Amniotic epithelial cell (primary cell): ENCODE measurements at places on chromosomes 13 and 19.

- DNase-seq, result no peak
These were observed 22.4 kb downstream of the OLFM2 start for GRCh38 chr19:9914001-9914314.

DNA sequence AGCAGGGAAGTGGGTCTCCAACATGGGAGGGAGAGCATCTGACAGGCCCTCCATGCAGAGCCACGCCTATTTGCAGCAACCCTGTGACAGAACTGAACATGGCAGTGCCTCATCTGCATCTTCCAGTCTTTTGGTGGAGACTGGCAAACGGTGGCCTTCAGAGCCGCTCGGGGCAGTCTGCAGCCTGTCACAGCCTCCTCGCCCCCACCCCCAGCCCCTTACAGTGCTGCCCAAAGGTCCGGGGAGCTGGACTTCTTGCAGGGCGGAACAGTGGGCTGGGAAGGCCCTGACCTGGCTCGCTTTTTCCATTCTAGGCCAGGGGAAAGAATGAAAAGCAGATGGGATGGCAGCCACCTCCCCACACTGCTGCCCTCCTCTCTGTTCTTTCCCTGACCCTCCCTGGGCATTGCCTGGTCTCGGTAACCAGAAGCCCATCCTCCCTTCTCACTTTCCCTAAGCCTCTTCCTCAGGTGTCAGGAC, 2.7 kb downstream of the CALM3 start:
- no peak for DNase-seq

- DNase-seq, result peak; percentile 30
These were observed 1.9 kb downstream of the MAN2B1 start for GRCh38 chr19:12664406-12665280.

DNA sequence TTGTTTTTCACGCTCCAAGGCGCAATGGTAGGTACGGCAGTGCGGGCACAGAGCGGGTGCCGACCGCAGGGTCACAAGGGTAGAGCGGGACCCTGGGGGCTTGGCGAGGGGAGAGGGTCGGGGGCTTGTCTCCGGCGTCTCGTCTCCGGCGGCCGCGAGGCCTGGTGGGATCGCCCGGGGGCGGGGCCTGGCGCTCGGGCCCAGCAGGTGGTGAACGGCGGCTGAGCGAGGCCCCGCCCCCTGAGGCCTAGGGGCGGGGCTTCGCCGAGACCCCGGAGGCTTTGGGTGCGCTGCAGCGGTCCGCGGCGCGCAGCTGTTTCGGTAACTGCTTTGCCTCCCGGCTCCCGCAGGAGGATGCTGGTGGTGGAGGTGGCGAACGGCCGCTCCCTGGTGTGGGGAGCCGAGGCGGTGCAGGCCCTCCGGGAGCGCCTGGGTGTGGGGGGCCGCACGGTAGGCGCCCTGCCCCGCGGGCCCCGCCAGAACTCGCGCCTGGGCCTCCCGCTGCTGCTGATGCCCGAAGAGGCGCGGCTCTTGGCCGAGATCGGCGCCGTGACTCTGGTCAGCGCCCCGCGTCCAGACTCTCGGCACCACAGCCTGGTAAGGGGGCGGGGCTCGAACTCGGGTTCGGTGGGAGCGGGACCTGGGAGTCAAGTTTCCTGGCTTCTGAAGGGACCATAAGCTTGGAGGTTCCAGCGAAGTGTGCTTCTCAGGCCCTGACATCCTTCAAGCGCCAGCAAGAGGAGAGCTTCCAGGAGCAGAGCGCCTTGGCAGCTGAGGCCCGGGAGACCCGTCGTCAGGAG, at the start of gene TSEN34:
TSS of gene TSEN34 (plus strand) at position 298 of the 800 bp plus-strand sequence. CDS start at position 355, 57 bp downstream.
- DNase-seq, result peak; percentile 70

DNA sequence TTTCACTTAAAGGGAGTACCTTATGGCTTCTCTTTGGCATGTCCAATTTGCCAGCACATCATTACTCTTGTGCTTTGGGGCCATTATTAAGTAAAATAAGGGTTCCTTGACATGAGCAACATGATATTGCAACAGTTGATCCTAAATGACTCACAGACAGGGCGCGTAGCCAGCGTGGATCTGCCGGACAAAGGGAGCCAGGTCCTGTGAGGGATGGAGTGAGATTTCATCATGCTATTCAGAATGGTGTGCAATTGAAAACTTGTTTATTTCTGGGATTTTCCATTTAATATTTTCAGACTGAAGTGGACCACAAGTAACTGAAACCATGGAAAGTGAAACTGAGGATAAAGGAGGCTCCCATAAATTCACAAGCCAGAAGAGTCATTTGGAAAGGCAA, 48.6 kb upstream of the WASF3 start:
- DNase-seq, result peak; percentile 79

GRCh38 chr19:40129425-40129824, 38.7 kb upstream of the ZNF780A start:
- no peak for DNase-seq

- peak; percentile 39 for DNase-seq
These were observed 12.1 kb upstream of the DACH1 start for GRCh38 chr13:71879129-71879535.

DNA sequence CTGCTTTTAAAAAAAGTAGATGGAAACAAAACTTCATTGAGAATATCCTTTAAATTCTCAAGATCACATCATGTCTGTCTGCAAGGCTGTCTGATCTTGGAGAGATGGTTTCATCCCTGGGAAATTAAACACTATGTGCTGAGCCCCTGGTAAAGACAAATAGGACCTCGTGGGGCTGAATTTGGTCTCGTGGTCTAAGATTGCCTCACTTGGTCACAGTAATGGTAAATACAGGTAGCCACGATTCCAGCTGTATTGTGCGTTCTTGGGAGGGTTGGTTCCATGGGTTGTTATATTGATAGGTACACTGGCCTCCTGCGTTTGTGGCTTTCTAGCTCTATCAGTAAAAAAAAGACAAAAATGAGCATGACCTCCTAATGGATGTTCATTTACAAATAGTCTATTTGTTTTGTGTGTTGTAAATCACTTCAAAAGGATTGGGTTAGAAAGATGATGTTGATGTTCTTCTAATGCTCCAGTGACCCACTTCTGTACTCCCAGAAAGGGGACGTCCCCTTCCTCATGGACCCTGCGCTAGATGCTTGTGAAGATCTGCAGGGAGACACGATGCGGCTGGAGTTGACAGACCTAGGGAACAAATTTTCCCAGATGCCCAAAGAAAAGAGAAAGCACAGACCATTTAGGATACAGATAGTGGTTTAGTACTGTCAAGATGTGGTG, 1.8 kb downstream of the CEBPG start:
- DNase-seq, result no peak
